Astrocyte (in vitro differentiated cells and primary cell): ENCODE measurements at places on chromosomes 1 and 21. TPM values are rescaled to one million over a fixed set of nuclear protein-coding genes. Genes with fewer than 3 reads are reported as not detected.
A peak's percentile ranks its signal among the peaks of the same experiment; 100 is the strongest.

- peaks cover 18% of the 10 kb centered on the region for H3K36me3 ChIP-seq
- H3K27me3 ChIP-seq: no peaks in the 10 kb centered on the region
- H3K27ac ChIP-seq: no peak overlapping the region
- peak; percentile 3 for DNase-seq
- H3K4me3 ChIP-seq: no peak overlapping the region
- no peaks in the 10 kb centered on the region for H3K4me1 ChIP-seq
Measured at GRCh38 chr21:37484535-37485474, 118.2 kb downstream of the DYRK1A start.

GRCh38 chr1:94875794-94876193, 51.1 kb downstream of the CNN3 start:
- H3K4me1 ChIP-seq: peaks cover 27% of the 10 kb centered on the region
- H3K36me3 ChIP-seq: no peaks in the 10 kb centered on the region
- H3K4me3 ChIP-seq: no peak overlapping the region
- no peak for DNase-seq
- H3K27me3 ChIP-seq: no peaks in the 10 kb centered on the region

GRCh38 chr1:151327903-151328674, 873 bp upstream of the PI4KB start:
- peak overlapping the region; percentile 70 for H3K27ac ChIP-seq
- H3K4me3 ChIP-seq: peak overlapping the region; percentile 92
- DNase-seq: no peak
- peaks cover 7% of the 10 kb centered on the region for H3K36me3 ChIP-seq

The PLA2G2F gene
- total RNA-seq: 0.23 TPM in 1 of 2 replicates, not detected in the other

DNA sequence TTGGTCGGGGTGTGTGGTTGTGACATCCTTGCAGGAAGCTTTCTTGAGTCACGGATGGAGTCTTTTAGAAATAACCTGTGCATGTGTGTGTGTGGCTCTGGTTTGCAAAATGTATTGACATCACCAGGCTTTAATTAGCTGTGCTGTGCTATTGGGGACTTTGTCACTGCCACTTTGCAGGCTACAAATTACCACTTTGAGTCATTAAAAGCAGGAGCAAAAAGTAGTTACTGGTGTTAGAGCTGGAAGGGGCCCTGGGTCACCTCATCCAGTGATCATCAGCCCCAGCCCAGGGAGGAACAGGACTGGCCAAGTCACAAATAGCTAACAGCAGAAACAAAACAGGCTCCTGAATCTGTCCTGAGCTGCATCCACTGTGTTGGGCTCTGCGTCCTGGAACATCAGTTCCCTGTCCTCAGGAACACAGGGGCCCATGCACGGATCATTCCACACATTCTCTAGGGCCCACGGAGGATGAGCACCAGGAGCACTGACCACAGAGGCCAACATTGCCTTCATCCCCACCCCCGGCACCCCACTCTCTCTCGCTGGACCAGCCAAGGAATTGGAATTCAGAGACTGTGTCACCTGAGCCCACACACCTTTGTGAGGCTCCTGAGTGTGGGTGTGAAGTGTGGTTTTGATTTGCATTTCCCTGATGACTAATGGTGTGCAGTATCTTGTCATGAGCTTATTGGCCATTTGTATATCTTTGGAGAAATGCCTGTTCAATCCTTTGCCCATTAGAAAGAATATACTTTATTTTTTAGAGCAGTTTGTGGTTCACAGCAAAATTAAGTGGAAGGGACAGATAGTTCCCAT, 280.1 kb upstream of the C1orf174 start:
- H3K27me3 ChIP-seq: no peaks in the 10 kb centered on the region
- H3K27ac ChIP-seq: no peak overlapping the region
- H3K4me1 ChIP-seq: no peaks in the 10 kb centered on the region
